ENCODE measurements at places on chromosomes 12 and 14.
A peak's percentile ranks its signal among the peaks of the same experiment; 100 is the strongest.

GRCh38 chr14:86035882-86036281 is 505.9 kb downstream of the FLRT2 start:
- no peak for DNase-seq

DNA sequence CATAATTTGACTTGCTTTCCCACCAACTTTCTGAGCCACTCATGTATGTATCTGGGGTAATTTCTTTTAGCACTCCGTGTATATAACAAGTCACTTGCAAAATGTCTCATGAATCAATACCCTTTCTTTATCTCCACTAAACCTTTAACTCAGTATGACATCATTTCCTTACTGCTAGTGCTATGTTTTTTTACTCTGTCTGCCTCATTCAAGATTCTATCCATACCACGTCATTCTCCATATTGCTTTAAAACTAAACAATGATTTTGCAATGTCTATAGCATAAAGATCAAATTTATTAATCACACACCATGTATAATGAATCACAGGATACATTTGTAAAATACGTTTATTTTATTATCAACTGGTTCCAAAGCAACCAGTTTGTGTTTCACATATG is 178.2 kb downstream of the PIK3C2G start:
- no peak for DNase-seq

- DNase-seq: no peak
Observed at GRCh38 chr14:89067293-89067972, 243.0 kb downstream of the TTC8 start.

DNA sequence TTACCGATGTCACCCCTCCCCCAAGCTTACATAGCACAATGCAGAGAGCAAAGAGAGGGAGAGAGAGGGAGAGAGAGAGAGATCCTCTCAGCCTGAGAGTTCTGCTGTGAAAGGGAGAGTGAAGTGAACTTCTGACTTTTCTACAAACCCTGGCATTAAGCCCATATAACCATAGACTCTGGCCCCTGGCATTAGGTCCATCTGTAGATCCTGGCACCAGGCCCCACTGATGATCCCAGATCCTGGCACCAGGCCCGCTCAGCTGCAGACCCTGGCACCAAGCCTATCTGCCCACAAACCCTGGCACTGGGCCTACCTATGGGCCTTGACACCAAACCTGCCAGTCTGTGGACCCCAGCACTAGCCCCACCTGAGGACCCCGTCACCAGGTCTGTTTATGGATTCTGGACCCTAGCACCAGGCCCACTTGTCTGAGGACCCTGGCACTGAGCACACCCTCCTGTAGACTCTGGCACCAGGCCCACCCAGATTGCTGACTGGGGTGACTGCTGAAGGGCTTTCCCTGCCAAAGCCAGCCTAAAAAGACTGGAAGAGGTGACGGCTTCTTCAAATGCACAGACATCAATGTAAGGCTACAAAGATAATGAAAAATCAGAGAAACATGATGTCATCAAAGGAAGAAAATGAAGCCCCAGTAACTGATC is 14.5 kb upstream of the KRT83 start:
- no peak for DNase-seq

DNA sequence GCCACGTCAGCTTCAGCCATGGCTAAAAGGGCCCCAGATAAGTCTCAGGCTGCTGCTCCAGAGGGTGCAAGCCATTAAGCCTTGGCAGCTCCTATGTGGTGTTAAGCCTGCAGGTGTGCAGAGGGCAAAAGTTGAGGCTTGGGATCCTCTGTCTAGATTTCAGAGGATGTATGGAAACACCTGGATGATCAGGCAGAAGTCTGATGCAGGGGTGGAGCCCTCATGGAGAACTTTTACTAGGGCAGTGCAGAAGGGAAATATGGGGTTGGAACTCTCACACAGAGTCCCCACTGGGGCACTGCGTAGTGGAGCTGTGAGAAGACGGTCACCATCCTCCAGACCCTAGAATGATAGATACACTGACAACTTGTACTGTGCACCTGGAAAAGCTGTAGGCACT is 47.9 kb downstream of the SDR9C7 start:
- DNase-seq: no peak

DNA sequence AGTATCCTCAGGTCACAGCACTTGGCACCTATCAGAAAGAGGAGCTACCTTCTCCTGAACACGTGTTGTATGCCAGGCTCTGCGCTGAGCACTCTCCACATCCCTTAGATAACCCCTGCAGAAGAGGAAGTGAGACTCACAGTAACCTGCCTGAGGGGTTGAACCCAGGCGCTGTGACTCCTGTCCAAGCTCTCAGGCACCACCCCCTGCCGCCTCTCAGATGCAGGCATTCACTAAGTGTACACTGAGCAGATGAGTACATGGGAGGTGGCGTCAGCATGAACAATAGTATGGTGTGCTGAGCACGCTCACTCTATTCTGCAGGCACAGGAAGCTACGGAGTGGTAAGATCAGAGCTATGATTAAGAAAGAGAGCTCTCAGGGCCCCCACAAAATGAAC is 21.0 kb upstream of the RIC8B start:
- peak; percentile 16 for DNase-seq

DNA sequence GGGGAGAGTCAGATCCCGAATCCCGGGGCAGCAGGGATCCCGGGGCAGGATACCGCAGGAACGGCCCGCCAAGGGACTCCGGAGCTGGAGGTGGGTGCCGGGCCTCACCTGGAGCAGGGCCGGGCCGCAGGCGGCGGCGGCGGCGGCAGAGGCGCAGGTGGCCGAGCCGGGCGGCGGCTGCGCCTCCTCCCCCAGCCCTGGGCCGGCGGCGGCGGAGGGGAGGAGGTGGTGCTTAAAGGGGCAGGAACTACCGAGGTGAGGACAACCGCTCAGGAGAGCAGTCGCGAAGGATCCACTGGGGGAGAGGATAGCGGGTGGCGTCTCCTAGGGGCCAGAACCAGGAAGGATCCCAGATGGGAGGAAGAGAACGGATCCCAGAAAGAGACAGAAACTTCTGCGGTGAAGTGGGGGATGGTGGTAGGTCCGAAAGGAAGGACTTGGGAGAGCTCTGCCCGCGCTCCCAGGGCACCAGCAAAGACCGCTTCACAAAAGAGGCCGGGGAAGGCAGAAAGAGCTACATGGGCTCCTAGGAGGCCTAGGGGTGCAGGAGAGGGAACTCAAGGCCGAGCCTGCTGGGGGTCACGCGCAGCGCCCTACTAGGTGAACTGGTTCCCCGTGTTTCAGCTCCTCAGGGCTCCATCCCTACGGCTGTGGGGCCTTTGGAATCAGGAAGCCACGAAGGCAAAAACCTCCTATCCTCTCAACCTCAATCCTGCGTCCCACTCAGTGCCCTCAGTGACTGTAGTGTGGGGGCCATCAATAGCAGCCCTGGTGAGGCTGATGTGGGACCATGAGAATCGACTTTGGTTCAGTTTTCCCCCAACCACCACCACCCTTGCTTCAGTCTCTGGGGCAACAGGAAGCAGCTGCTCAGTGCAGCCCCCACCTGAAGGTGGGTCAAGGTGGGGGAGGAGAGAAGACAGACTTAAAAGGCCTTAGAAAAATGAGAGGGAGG is 5.0 kb upstream of the BAZ2A start:
- DNase-seq: peak; percentile 54

DNA sequence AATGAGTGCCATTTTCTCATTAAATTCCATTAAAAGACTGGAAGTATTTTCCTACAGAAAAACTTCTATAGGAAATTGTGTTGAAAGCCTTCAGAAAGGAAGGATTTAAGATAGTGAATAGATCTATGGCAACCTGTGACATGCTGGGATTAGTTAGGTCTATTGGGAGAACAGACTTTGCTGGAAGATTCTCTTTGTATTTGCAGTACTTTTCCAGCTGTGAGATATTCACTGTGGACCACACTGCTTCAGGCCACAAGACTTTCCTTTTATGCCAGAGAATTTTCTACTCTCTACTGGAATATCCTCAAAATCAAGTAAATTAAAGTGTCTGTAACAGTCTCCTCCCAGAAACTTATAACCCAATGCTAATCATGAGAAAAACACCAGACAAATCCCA is 136.2 kb downstream of the MYRFL start:
- no peak for DNase-seq

DNA sequence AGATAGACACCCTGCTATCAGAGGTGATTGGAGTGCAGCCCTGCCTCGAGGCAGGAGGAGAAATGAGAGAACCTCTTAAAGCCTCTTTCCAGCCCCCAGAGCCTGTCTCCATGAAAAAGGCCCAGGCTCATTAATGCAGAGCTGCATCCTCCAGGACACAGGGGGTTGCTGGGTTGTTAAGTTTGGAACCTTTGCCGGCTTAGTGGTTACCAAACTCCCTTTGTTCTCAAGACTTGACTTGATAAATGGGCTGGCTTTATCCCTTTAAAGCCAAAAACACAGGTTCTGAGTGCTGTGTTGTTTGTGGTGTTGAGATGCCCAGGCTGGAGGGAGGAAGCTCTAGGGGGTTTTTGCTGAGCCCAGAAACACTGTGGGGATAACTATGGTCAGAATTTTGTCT is 71.0 kb downstream of the DAD1 start:
- DNase-seq: peak; percentile 52

GRCh38 chr12:10397296-10397695 is 7.5 kb upstream of the KLRK1 start:
- DNase-seq: no peak

- peak; percentile 26 for DNase-seq
Observed at GRCh38 chr12:111412007-111412829, 6.5 kb downstream of the SH2B3 start.

GRCh38 chr12:38904537-38905479 is 583 bp downstream of the CPNE8 start:
- peak; percentile 15 for DNase-seq

DNA sequence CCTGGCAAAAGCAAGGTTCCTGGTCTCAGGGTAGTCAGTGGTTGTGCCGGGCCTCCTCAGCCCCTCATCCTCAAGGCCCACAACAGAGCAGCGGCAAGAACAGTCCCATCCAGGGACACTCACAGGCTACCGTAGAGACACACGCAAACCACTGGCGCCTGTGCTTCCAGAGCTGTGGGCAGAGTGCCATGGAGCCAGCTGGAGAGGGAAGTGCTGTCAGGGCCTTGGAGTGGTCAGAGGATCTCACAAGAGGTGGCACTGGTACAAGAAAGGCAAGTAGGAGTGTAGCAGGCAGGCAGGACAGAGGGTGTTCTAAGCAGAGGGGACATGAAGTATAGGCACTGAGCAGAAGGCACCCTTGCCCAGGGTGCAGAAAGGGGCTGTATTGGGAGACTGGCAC is 34.6 kb downstream of the ANKRD9 start:
- DNase-seq: no peak

DNA sequence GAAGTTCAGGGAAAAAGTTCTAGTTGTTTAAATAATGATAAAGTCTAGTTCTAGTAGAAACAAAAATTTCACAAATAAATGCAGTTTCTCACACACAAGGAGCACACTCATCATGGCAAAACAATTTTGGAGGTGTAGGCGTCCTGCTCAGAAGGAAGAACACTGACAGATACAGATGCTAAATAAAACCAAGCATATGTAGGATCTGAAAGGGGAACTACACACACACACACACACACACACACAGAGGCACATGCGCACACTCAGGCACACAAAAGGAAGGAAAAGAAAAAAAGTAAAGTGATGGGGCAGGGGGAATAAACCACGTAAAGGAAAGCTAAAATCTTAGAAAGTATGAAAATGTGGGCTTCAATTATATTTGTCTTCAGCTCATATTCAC is 117.7 kb downstream of the SOX5 start:
- no peak for DNase-seq

- no peak for DNase-seq
Observed at GRCh38 chr12:101634724-101635123, 40.0 kb downstream of the MYBPC1 start.

- no peak for DNase-seq
Observed at GRCh38 chr12:87136330-87136976, 880.3 kb upstream of the MGAT4C start.

DNA sequence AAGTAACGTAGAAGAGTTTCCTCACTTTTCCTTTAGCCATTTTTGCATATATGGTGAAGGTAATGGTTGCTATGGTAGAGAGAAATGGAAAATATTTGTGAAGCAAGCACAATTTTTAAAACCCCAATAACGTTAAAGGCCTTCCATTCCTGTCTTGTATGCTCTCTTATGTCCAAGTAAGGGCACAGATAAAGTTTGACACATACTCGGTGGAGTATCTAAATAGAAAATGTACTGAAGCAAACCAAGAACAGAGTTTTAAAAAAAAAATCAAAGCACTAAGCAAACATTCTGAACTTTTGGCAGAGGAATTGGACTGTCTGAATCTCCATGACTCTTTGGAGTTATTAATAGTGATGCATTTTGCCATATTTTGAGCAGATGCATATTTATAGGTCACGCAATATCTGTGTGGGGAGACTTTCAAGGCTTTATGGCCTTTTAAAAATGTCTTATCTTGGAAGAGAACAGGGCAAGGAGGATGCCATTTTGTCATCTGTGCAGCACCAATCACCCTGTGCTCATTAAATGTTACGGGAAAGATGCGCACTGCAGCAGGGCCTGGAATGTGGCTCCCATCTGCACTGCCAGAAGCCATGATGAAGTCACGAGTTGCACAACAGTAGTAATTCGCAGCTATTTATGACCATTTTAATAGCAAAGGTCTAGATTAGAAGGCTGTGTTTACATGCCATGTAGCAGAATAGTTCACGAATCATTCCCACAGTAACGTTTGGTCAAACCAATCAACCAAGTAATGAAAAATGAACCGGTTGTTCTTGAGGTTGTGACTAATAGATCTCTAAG is 23.3 kb upstream of the AMIGO2 start:
- no peak for DNase-seq

- DNase-seq: no peak
Observed at GRCh38 chr12:88494520-88494919, 85.8 kb downstream of the KITLG start.

Data from T-cell (primary cell).